ENCODE measurements at places on chromosomes 4 and X.

- no peak for DNase-seq
These were observed 991.5 kb downstream of the ADGRL3 start for GRCh38 chr4:62191451-62192240.

DNA sequence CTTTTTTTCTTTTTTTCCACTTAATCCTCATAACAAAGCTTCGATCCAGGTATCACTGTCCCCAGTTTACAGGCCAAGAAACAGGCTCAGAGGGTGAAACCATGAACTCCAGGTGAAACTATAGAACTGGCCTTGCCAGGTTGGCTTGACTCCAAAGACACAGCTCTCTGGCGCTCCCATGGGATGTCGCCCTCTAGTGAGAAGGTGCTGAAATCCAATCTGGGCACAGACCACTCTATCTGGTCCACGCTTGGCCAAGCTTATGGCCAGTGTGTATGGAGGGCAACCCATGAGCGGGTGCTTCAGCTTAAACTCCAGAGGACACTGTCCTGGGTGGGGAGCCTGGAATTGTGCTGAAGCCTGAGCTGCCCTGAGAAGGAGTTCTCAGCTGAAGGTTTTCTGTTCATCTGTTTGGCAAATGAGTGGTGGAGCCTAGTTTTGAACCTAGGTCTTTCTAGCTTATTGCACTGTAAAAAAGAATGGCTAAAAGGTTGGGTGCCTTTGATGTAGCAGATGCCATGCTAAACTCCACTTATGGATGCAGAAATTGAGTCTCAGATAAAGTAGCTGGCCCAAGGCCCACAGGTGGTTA, 70.5 kb downstream of the SEL1L3 start:
- no peak for DNase-seq

- no peak for DNase-seq
These were observed 2.1 kb downstream of the APLN start for GRCh38 chrX:129652565-129653169.

DNA sequence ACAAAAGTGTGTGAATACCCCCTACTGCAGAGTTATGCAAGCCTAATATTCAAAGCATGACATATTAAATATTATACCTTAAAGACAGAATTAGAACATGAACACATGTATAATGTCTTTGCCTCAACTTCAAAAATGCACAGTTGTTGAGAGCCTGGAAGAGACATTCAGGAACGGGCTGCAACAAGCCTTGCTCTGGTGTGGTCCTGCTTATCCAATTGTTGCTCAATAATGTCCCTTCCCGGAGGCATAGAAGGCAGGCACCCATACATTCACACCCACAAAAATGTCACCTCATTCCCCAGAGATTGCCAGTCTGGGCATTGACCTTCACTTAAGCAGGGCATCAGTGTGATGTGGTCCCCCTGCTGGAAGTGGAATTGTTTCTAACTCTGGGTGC, 238.8 kb downstream of the CBR4 start:
- no peak for DNase-seq

- DNase-seq: no peak
These were observed 27.8 kb upstream of the SLC25A6 start for GRCh38 chrX:1419545-1420355.

GRCh38 chr4:69936566-69936965, 5.7 kb downstream of the CSN1S1 start:
- no peak for DNase-seq

GRCh38 chr4:142036795-142037583, 400.6 kb downstream of the IL15 start:
- no peak for DNase-seq

DNA sequence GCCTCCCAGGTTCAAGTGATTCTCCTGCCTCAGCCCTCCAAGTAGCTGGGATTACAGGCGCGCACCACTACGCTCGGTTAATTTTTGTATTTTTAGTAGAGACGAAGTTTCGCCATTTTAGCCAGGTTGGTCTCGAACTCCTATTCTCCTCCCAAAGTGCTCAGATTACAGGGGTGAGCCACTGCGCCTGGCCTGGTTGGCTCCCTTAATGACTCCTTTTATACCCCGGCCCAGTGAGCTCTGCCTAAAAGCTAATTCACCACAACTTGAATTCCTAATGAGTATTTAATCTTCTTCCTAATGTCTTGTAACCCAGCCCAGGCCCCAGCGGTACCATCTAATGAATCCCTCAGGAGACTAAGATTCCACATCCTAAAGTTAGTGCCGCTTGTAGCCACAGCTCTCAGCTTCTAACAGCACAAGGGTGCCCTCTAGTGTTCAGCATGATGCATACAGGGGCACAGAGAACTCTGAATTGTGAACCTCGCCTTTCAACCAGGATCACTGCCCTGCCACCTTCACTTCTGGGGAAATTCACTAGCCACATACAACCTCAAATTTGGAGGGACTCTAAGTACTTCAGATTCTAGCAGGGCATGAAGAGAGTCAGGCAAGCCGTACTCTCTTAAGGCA, 89.5 kb downstream of the OR13H1 start:
- DNase-seq: peak; percentile 29

- peak; percentile 28 for DNase-seq
These were observed 367.6 kb downstream of the ARHGAP24 start for GRCh38 chr4:85842540-85842939.

DNA sequence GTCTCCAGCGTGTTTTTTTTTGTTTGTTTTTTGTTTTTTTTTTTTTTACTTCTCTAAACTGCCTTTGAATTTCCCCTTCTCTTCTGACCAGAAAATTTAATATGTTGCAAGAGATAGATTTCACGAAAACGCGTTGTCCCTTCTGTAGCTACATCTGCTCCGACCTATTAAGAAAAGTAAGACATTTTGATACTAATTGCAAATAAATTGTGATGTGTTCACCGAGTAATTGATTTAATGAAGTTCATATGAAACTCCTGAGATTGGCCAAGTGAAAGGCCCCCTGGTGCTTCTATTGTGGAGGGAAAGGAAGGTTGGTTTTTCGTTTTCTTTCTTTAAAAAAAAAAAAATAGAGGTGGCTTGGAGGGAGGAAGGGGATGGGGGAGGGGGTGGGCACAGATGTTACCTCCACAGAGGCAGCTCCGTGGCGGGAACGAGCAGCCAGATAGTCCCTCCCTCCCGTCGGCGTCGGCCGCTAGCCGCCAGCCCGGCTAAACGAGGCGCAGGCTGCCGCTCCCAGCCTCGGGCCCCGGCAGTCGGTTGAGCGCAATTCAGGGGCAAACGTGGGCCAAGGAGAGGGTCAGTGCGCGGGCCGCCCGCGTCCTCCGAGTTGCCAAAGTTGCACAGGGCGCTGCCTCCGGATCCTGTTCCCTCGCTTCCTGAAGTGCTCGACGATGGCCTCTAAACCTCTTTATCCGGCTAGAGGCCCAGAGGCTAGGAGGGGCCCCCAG, 139.1 kb upstream of the ZIC3 start:
- no peak for DNase-seq

- DNase-seq: peak; percentile 74
These were observed 1.7 kb downstream of the PRAF2 start for GRCh38 chrX:49071877-49072711.

- no peak for DNase-seq
These were observed 34.8 kb downstream of the EGF start for GRCh38 chr4:109947457-109947856.

- DNase-seq: no peak
These were observed 25.2 kb downstream of the PHOX2B start for GRCh38 chr4:41723286-41723685.

DNA sequence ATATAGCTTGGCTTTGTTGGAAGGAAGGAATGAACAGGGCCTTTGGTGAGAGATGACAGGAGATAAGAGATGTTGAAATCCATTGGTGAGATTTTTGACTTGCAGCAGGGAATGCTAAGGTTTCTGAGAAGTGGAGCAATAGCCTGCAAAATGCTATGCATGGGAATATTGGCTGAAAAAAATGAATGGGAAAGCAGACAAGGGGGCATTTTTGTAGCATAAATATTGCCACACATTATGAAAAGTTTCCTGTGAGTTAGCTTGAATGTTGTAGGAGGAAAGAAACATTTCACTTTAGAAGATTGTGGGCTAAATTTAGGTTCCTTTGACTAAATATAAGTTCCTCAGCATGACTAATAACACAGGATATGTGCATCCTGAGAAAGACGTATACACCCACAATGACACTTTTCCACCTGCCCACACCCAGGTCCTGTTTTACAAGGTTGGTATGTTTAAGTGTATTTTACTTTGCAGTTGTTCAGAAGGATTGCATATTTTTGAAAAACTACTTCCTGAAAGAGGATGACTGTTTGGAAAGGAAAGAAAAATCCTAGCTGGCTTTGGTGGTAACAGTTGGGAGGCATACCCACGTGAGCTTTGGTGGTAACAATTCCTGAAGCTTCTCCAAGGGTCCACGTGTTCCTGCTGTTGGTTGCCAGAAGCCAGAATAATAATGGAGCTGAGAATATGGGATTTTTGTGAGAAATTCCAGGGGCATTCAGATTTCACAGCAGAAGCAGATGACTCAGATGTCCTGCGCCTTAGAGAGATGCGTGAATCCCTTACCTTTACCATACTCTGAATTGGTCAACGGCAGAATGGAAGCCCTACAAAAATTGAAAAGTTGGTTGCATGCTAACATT, 28.5 kb downstream of the PHEX start:
- DNase-seq: no peak

DNA sequence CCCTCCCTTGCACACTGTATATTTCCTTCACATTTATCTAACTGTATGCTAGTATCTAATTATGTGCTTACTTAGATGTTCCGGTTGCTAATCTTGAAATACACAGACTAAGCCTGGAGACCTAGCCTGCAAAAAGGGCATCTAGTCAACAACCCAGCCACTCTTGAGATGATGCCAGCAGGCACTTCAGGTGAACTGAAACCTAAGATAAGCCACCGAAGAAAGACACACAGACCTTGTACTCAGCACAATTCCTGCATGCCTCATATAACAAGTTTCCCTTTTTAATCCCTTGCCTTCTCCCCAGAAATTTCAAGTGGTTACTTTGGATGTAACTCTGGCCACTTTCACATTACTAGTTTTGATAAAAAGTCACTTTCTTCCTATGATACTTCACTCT, 2506.6 kb downstream of the ARAP2 start:
- no peak for DNase-seq

- DNase-seq: no peak
These were observed 128.9 kb downstream of the RBM47 start for GRCh38 chr4:40500781-40501180.

DNA sequence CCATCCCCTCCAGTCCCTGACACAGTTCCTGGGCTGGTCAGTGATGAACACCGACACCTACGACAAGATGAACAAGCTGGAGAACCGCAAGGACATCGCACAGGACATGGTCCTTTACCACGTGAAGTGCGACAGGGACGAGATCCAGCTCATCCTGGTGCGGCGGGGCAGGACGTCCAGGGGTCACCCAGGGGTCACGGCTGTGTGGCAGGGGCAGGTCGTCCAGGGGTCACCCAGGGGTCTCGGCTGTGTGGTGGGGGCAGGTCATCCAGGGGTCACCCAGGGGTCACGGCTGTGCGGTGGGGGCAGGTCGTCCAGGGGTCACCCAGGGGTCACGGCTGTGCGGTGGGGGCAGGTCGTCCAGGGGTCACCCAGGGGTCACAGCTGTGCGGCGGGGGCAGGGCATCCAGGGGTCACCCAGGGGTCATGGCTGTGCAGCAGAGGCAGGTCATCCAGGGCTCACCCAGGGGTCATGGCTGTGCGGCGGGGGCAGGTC, 16.7 kb downstream of the ATP5ME start:
- no peak for DNase-seq

DNA sequence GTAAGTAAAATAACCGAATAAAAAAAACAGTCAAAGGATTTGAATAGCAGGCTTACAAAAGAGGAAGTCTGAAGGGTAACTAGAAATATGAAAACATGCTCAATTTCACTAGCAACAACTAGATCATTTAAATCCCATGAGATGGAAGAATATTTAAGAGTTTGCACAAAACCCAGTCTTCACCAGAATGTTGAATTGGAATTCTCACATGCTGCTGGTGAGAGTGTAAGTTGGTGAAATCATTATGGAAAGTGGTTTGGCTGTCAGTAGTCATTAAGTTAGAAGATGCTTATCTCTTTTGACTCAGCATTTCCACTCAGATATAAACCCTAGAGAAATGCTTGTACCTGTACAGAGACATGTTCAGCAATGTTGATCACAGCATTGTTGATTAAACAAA, 110.1 kb downstream of the PGRMC2 start:
- no peak for DNase-seq

DNA sequence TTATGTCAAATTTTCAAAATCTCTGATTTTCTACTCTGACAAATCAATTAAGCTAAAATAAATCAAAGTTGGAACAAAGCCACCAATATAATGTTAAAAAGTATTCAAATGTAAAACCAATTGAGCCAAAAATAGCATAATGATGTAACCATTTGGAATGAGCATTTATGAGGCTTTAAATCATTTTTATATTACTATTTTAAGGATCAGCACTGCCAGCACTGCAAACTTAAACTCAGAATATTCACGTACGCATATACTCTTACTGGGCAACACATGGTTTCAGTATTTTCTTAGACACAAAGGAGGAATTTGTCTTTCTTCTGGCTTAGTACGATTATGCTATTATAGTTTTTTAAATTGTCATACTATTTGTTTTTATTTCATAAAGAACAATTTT, 52.2 kb downstream of the AFAP1 start:
- DNase-seq: no peak

GRCh38 chrX:96770315-96770714, 85.7 kb downstream of the DIAPH2 start:
- no peak for DNase-seq

- DNase-seq: no peak
These were observed 41.3 kb downstream of the TRAPPC11 start for GRCh38 chr4:183700407-183700806.

DNA sequence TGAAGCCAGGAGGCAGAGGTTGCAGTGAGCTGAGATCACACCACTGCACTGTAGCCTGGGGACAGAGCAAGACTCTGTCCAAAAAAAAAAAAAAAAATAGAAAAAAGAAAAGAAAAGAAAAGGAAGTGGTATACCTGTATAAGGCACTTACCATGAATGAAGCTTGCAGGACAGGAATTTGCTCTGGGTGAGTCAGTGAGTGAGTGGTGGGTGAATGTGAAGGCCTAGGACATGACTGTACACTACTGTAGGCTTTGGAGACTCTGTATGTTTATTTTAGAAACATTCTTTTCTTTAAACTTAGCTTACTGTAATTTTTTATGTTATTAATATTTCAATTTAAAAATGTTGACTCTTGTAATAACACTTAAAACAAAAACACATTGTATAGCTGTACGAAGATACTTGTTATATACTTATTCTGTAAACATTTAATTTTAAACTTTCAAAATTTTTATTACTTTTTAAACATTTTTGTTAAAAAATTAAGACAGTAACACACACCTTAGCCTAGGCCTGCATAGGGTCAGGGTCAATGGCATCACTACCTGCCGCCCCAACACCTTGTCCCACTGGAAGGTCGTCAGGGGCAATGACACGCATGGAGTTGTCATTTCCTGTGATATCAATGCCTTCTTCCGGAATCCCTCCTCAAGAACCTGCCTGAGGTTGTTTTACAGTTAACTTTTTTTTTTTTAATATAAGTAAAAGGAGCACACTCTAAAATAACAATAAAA, 78.7 kb downstream of the CLNK start:
- no peak for DNase-seq

Measured in heart right ventricle (tissue), 16 donors.